Esophagus squamous epithelium (tissue), 5 donors: ENCODE measurements at places on chromosomes 5 and 9.

DNA sequence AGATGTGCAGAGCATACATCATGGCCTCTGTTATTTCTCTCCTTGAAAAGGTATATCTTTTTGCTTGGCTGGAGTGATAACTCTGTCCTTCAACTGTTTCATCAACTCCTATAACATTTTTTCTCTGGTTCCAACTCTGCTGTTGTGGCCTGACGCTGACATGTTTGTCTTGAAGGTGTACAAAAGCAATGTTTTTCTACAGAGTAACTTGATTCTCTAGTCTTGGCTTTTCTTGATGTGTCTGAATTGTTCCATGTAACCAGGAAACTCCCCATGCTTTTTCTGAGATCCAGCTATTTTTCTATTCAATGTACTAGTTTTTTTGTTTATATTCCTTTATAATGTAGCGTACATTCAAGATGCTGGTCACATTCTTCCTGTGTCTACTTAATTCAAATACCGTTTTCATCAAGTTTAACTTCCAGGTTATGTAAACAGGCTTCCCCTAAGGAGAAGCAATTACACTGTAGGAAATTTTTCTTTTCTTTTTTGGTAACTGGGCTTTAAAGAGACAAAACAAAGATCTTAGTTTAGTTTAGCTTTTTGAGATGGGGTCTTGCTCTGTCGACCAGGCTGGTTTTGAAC lies 6.7 kb upstream of the CPLANE1 start:
- no peak for DNase-seq

GRCh38 chr5:173577817-173578216 lies 38.6 kb downstream of the BOD1 start:
- no peak for DNase-seq

DNA sequence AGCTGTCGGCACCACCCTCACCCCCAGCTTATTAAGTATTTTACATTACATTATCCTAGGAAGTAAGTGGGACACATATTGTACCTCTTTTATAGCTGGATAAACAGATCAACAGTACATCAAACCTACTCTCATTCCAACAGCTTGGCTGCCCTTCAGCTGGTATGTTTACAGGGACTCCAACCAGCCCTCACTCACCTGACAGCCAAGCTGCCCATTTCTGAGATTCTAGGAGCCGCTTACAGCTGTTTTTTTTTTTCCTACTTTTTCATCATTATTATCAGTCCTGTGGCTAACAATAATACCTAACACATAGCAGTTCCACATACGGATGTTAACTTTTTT lies 13.4 kb upstream of the CREBRF start:
- no peak for DNase-seq

DNA sequence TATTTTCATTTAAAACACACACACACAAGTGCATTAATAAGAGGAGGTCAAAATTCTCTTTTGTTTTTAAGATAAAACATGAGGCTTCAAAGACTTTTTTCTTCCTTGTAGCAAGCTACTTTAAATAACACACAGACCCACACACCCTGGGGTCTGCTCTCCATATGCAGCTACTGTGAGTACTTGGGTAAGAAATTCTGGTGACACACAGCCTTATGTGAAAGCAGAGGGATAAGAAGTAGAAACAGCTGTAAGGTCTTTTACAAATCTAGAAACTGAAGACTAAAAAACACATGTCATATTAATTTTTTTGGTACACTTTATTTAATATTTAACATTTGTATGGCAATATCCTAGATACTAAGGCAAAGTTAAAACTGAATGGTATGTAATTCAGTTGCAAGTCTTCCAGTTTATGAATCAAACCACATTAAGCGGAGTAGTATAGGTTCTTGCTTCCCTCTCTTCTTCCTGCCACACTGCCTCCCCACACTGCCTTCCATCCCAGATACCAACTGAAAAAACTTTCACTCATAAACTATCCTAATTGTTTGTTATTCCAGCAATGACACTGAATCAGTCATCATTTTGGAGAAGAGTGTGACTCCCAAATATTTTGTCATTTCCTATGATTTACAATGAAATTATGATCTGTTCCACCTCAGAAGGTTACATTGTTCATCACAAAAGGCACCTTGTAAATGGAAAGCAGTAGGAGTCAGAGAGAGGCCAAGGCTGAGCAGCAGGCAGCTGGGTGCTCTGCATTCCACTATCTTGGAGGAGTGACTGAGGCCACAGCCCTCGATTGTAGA lies 92.0 kb downstream of the PLCXD3 start:
- DNase-seq, result no peak

DNA sequence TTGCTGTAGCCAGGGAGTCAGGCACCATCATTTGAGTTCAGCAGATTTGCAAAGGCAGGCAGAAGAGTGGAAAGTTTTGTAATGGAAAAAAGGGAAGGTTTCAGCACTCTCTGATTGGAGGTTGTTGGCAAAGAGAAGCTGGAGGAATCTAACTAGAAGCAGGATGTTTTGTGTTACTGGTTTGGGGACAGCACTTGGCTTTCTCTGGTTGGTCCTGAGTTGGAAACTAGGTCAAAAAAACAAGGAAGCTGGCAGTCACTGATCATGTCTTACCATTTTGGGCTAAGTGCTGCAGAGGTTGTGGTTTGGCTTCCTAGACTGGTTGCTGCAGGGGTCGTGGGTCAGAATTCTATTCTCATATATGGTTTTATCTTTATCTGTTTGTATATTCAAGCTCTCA lies 189.8 kb downstream of the DRD1 start:
- DNase-seq, result no peak

GRCh38 chr9:136250676-136251075 lies 5.1 kb upstream of the QSOX2 start:
- no peak for DNase-seq

- DNase-seq, result no peak
Measured at GRCh38 chr5:54909911-54910870, 75.2 kb downstream of the ESM1 start.

GRCh38 chr9:33320568-33321261 lies 30.4 kb downstream of the NFX1 start:
- no peak for DNase-seq

- DNase-seq, result no peak
Measured at GRCh38 chr5:18325431-18325830, 691.2 kb downstream of the TAF11L14 start.

DNA sequence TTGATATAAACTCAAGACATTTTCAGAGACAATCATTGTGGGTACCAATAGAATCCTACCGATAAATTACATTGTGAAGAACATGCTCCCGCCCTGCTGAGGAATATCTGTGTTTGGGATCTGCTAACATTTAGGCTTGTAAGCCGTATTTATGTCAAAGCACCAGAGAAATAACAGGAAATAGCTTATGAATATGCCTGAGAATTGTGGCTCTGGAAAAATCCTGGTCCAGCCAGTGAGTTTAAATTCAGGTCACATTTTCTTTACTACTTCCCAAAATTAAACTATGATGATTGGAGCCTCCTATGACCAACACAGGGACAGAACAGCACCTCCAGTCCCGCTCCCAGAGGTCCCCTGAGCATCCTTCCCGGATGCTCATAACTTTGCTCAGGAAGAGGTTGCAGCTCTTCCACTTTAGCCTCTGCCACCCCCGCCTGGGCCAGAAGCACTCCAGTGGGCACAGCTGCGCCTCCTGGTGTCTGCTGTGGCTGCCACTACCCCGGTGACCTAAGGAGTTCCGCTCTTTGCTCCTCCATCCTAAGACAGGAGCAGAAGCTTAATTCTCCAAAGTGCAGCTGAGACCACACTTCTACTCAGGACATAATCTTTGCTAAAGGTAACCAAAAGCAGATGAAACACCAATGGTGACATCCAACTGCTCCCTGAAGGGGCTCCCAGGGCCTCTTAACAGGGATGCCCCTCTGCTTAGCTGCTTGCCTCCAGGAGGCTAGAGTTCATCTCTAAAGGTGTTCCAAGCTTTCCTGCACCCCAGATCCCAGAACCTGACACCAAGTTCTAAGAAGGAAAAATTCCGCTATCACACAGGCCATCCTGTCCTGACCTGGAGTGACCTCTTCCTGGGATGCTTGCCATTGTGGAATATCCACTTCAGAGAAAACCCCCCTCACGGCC lies 58.8 kb downstream of the SLC1A1 start:
- DNase-seq, result no peak

DNA sequence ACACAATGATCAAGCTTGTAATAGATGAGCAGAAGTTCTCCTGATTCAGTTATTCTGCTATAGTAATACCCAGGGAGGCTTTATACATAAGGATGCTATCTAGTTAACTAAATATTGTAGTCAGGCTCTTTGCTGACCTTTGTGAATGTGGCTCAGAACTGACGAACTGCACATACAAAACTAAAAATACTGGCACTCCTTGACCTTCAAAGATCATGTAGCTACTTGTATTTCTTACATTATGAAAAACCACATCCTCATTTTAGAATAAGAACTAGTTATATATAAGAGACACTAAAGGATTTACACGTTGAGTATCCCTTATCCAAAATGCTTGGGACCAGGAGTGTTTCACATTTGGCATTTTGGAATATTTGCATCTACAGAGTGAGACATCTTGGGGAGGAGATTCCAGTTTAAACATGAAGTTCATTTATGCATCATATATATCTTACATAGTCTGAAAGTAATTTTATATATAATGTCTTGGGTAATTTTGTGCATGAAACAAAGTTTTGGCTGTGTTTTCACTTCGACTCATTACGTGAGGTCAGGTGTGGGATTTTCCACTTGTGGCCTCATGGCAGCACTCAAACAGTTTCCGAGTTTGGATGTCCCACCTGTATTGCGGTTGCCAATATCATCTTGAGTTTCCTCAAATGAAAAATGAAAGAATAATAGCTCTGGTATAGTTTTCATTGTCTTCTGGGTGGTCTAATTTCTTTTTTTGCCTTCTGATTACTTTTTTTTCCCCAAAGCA lies 58.4 kb upstream of the FBXL7 start:
- no peak for DNase-seq

GRCh38 chr5:156552855-156553358 lies 225.9 kb downstream of the SGCD start:
- DNase-seq, result no peak

GRCh38 chr5:73654819-73655318 lies 28.9 kb downstream of the ARHGEF28 start:
- no peak for DNase-seq

DNA sequence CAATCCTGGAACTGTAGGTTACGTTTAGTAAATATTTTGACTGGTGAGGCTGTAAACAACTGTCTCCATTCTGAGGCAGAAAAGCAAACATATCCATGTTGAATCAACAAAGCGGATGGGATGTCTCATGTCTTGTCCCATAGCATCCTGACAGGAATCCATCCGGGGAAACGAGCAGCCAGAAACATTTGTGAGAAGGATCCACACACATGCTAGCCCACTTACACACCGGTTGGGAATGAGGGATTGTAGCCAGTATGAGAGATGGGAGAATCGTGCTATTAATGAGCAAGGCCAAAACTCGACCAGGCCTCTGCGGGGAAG lies 117.5 kb downstream of the FSTL4 start:
- DNase-seq, result no peak

- no peak for DNase-seq
Measured at GRCh38 chr9:71609448-71609830, 158.9 kb downstream of the CEMIP2 start.

DNA sequence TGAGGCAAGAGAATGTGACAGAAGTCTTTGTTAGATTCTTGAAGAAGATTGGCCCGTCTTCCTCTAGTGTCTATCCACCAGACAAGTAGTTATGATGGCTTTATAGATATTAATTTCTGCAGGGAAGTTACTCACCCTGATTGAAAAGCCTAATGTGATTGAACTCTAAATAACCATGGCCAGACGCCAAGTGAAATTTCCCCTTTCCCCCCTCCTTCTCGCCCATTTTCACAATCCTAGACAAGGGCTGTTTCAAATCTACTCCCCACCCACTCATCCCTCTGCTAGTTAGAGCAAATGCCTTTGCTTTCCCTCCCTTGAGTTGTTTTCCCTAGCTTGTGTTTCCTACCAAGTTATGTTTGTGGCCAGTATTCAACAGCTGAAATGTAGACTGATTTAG lies 182.5 kb downstream of the TMEM167A start:
- no peak for DNase-seq

- no peak for DNase-seq
Measured at GRCh38 chr5:73908846-73909245, 282.9 kb downstream of the ARHGEF28 start.

DNA sequence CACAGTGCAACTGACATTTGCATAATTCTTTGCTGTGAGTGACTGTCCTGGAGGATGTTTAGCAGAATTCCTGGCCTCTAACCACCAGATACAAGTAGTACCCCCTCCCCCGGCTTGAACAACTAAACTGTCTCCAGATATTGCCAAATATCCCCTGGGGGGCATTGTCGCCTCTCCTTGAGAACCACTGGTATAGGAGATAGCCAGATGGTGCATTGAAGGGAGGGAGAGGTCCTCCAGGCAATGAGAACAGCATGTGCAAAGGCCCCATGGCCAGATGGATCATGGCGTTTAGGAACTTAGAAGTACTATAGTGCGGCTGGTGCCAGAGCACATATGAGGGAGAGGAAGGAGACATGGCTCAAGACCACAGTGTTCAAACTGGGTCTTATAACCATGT lies 18.9 kb upstream of the ORM1 start:
- DNase-seq, result no peak

DNA sequence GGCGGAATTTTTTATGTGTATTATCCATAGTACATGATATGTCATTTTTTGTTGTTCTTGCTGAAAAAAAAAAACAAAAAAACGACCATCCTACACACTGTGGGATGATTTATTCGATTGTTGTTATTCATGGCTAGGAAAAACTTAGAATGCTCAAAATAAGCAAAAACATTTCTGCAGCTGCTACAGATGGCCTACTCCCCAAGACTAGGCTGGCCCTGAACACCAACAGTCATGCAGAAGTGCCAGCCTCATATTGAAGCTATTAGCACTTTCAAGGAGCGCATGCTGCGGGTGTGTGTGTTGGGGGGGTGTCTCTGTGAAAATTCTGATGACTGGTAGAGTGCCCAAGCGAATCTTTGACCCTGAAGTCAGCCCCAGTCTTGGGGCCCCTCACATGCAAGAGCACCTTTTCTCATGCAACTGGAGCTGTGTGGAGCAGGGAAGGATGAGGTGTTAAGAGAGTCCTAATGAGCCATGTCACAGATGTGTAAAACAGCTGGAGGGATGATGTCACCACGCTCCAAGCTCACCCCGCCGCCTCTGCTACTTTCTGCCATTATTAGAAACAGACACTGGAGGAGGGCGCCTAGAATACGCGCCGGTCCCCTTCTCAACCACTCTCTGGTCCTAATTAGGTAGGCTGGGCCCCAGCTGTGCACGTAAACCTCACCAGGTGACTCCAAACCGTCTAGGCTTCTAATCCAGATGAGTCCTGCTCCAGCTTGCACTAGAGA lies 61.0 kb upstream of the SMIM23 start:
- no peak for DNase-seq

- no peak for DNase-seq
Measured at GRCh38 chr5:89187883-89188465, 305.0 kb upstream of the MEF2C start.

DNA sequence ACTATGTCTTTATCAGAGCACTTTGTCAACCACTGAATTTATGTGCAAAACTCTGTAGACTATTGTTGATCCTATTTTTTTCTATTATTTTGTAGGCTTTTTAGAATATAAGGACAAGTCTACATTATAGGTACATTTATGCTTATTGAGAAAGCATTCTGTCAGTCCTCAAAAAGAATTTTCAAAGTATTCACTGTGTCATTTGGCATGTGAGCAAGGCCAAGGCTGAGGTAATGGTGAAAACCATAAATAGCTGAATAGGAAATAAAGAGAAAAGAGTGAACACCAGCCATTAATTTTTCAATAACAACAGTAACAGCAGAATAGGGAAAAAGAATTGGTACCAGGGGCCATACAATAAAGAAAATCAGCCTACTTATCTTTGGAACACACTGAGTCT lies 21.0 kb downstream of the SKIC3 start:
- no peak for DNase-seq

- no peak for DNase-seq
Measured at GRCh38 chr9:131530546-131530919, 530 bp downstream of the UCK1 start.

GRCh38 chr5:177496727-177497291 lies 595 bp downstream of the PDLIM7 start:
- no peak for DNase-seq
